ENCODE measurements at places on chromosomes 16 and 17. TPM values are rescaled to one million over a fixed set of nuclear protein-coding genes. Genes with fewer than 3 reads are reported as not detected.

FA2H gene
- total RNA-seq: 0.29 TPM

TEX2 gene
- total RNA-seq: 14.8 TPM

G6PC1 gene
- total RNA-seq: not detected

ZNF689 gene
- 12.2 TPM for total RNA-seq

GGNBP2 gene
- 113 TPM for total RNA-seq

ZP2 gene
- not detected for total RNA-seq

C17orf78 gene
- total RNA-seq: not detected

MFAP4 gene
- not detected for total RNA-seq

MAPT gene
- total RNA-seq: not detected

ZNF785 gene
- 18.9 TPM for total RNA-seq

NECAB2 gene
- total RNA-seq: not detected

KRT9 gene
- total RNA-seq: not detected

LGALS9B gene
- 0.73 TPM for total RNA-seq

PHAF1 gene
- total RNA-seq: 14.2 TPM

CEP295NL gene
- total RNA-seq: 0.29 TPM

ABCA9 gene
- not detected for total RNA-seq

IQCK gene
- 0.82 TPM for total RNA-seq

ZNF469 gene
- 0.84 TPM for total RNA-seq

Measured in activated CD8-positive, alpha-beta memory T cell treated with anti-CD3 and anti-CD28 coated beads, Interleukin-2, amount 10 ng/mL, durations not matched to agents 7 days and 5 days (primary cell).